ENCODE measurements at places on chromosomes 7 and 10.

DNA sequence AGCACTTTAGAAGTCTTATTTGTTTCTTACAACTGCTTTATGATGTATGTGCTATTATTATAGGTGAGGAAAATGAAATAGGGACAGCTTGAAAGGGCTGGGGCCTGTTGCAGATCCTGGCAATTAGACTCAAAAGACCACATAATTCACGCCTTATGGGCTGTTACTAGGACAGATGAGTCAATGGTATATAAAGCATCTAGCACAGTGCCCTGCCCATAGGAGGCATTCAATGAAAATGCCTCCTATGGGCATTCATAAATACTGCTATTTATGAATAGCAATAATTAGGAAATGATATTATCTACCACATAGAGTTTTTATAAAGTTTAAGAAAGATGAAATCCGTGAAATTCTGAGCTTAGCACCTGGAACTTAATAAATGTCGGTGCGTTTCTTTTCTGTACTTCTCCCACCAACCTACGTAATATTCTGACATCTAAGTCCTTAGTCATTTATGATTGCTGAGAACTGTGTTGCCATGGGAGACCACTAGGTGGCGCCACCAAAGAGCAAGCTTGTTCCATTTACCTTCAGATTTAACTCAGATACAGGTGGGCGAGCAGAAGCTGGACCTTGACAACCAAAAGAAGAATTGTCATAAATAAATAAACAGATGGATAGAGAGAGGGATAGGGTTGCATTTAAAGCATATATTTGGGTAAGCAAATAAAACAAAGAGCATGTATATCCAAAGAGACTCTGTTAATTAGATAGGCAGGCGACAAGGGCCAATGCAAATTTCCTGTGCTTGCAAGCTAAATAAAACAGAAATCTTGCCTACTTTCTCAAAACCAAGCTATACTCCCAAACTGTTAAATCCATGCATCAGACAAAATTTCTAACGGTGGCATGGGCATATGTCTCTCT lies 699.9 kb downstream of the INHBA start:
- no peak for DNase-seq

DNA sequence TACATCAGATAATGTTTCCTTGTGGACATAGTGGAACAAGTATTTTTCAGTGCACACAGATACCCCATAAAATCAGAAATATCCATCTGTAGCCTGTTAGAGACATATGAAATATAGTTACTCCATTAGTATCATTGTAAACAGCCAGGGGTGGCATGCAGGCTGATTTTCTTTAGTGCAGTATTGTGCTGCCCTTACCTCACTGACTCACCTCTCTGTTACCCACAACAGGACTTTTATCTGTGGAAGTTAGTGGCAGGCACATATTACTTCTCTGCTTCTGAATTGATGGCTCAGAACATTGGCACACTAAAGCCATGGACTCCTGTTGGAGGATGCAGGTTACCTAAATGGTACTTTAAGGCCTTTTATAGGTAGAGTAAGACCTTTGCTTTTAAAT lies 70.0 kb downstream of the SLC25A40 start:
- DNase-seq, result no peak

- no peak for DNase-seq
Measured at GRCh38 chr7:149707448-149707886, 65.9 kb downstream of the ZNF467 start.

- no peak for DNase-seq
Measured at GRCh38 chr7:22394739-22395138, 37.8 kb upstream of the RAPGEF5 start.

- no peak for DNase-seq
Measured at GRCh38 chr10:72337039-72337629, 17.6 kb downstream of the DNAJB12 start.

DNA sequence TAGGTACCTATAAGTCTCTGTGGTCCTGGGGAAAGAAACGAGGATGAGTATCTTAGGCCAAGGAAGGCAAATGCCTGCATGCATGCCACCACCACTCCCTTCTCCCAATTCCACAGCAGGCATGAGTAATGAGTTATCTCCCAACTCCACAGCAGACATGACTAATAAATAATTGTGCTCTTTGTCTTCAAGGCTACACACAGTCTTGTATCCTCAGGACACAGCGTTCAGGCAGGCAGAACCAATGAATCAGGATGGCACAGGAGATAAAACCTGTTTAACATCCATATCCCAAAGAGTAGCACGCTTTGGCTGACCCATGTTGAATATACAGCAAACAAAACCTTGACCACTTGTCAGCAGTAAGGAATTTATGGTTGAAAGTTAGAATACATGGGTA lies 229.7 kb upstream of the NFE2L3 start:
- DNase-seq, result no peak

GRCh38 chr7:83347945-83348444 lies 185.3 kb upstream of the PCLO start:
- DNase-seq, result peak; percentile 23

DNA sequence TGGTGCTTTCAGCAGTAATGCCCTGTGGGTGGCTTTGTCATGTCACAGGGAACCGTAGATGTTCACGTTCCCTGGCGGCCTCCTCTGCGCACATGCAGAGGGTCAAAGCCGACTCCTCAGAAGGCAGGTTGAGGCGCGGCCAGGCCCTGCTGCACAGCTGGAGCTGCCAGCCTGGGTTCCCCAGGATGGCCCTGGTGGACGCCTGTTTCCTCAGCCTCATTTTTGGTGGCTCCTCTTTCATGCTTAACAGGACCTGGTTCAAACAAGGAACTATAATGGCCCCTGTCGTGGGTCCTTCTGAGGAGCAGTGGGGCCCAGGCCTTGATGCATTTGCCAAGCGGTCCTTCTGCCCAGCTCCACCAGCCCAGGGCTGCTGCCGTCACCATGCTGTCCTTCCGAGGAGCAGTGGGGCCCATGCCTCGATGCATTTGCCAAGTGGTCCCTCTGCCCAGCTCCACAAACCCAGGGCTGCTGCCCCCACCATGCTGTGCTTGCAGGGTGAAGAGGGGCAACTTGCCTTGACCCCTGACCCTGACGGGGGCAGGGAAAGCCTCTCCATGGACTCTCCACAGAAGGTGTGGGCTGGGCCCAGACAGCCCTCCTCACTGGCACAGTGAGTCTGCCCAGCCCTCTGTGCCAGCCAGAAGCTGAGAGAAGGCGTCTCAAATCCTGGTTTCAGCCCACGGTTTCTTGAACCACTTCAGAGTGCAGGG lies 338.2 kb downstream of the TCERG1L start:
- no peak for DNase-seq

GRCh38 chr10:58593008-58593407 lies 80.3 kb downstream of the BICC1 start:
- DNase-seq, result no peak

GRCh38 chr10:94747838-94748237 lies 14.6 kb upstream of the CYP2C19 start:
- DNase-seq, result no peak

DNA sequence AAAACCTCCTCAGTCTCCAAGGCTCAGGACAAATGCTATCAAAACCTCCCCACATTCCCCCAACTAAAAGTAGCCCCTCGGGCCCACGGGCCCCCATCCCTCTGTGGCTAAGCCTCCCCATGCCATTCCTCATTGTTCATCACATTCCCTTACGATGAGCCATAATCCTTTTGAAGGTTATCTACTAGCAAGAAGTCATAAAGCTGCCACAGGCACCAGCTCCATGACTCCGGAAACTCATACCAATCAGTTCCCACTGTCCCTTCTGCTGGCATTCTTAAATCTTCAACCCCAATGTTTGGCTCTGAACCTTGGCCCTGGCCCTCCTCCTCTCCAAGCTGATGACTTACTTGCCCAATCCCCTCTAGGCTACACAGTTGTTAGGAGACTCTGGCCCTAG lies 19.4 kb upstream of the TM9SF3 start:
- DNase-seq, result no peak

DNA sequence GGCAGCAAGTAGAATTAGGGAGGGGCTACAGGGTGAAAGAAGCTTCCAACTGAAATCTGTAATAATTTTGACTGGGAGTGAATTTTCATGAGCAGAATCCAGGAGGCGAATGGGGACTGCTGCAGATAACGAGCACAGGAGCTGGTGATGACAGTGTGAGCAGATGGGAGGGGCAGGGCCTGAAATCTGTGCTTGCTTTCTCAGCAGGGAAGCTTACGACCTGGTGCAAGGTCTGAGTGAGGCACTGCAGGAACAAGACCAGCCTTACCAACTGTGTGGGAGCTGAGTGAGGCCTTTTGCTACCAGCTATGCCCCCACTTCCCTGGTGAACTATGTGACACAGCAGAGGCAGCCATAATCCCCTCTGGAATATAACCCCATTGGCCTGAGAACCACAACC lies 109.8 kb downstream of the HPSE2 start:
- DNase-seq, result no peak

DNA sequence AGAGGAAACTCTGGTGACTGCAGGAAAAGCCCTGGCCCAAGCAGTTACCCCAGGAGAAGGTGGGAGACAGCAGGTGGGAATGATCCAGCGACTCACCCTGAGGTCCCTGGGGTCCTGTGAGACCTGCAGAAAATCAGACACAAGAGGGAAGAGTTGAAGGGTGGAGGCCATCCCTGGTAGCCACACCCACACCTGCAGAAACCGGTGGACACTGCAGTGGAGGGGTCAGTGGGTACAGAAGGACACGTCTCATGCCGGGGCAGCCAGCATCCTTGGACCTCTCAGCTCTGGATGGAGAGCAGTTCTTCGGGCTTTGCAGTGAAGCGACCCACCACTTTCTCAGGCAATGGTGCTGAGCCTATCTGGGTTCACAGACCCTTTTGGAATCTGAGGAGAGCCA lies 39.0 kb downstream of the COL17A1 start:
- DNase-seq, result no peak

- DNase-seq, result no peak
Measured at GRCh38 chr7:1995426-1995825, 237.3 kb downstream of the MAD1L1 start.

DNA sequence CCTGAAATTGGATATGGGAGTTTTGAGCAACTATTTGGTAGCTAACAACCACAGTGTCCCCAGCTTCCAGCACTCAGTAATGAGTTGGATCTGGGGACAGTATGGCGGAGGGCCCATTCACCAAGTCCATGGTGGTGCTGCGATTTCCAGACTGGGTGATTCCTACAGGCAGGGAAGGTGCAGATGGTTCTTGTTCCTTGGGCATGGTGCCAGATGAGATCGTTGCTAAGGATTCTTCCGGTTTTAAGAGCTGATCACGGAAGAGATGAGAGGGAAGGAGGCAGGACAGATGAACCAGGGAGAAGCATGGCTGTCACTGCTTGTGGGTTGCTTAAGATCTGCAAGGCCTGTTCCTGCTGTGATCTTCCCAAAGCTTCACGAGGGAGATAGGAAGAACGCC lies 380.3 kb downstream of the TCERG1L start:
- DNase-seq, result no peak

DNA sequence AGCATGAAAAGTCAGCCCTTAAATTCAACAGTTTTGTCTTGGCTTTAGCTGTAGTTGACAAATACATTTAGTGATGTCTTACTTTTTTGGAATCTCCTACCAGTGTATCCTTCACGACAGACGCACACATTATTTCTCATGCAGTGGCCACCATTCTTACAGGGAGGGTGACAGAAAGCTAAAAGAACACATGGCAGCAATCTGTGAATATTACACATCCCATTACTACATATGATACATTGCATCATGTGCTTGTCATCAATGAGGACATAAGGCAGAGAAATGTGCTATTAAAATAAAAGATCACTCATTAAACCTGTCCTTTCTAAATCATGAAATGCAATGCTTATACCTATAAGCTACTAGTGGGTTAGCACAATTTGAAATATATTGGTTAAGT lies 66.6 kb downstream of the VWDE start:
- DNase-seq, result no peak

GRCh38 chr10:131577786-131578471 lies 266.4 kb upstream of the TCERG1L start:
- no peak for DNase-seq

DNA sequence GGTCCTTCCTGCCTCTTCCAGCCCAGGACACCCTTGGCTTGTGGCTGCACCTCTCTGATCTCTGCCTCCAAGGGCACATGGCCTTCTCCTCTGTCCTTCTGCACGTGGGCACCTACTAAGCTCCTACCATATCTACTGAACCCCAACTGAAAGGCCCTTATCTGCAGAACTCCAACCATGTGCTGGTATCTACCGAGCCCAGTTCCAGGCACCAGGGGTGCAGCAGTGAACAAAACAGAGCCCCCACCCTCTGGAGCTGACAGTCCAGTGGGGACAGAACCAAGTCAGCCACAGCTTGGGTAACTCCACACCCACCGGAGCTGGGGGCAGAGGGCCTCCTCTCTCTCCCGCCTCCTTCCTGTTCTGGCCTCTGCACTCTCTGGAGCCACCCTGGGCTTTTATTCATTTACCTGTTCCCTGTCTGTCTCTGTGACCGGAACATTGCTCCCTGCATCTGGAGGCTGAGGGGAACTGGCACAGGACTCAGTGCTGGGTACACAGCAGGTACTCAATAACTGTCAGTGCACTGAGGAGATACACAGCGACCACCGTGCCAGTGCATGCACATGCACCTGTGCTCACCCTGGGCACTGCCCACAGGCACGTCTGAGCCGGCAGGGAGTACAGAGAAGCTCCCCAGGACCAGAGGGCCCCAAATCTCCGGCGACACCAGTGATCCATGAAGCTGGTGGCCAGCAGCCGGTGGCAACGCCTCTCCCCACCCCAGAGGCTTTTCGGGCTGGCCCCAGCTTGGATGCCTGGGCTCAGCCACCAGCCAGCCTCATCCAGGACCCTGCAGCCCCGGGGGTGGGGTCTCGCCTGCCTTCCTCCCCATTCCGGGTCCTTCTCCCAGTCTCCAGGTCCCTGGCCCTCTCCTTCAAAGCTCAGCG lies 2.0 kb downstream of the MICALL2 start:
- no peak for DNase-seq

- no peak for DNase-seq
Measured at GRCh38 chr7:1053002-1053411, 8.7 kb downstream of the GPR146 start.

DNA sequence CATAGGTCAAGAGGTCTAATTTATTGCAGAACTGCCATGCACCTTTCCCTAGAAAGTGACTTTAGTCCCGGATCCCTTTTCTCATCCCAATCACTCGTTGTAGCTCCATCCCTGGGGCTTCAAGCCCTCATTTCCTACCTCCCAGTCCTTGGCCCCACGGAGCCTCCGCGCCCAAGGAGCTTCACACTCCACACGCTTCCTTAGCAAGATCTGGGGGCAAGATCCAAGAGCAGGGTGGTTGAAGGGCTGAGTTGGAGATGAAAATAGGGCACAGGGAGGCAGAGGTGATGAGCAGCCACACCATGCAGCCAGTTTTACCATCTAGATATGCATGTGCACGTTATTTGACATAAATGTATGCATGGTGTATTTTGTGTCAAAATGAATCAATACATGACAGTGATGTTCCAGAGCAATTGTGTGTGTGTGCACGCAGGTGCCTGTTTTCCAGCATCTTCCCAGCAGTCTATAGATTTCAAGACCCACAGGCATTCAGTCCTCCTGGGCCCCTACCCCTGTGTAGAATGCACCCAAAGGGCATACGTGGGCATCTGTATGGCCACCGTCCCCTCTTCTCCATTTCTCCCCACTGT lies 6.0 kb upstream of the TRPV6 start:
- DNase-seq, result no peak

- DNase-seq, result no peak
Measured at GRCh38 chr7:79282070-79282694, 171.3 kb downstream of the MAGI2 start.

GRCh38 chr10:29084681-29085307 lies 204.1 kb upstream of the LYZL1 start:
- DNase-seq, result no peak

- no peak for DNase-seq
Measured at GRCh38 chr10:104433669-104434068, 80.0 kb downstream of the CFAP58 start.

- no peak for DNase-seq
Measured at GRCh38 chr7:98240961-98241673, 10.9 kb downstream of the TECPR1 start.

Measured in kidney epithelial cell (primary cell).